ENCODE measurements at places on chromosomes 5 and 9.

DNA sequence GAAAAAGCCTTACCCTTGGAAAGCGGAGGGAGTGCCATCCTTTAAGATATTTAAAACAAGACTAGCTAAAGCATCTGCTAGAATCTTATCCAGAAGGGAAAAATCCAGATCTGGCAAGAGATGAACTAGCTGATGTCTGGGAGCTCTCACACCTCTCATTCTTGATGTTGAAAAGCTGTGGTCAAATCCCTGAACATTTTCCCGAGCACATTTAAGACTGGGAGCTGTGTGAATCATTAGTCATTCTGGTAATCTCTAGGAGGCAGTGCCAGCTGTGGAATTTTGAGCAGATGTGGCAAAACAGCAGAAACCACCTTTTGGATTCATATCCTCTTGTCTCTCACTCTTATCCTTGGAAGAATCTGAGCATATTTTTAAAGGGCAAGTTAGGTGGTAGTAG, 218.0 kb downstream of the MAN2A1 start:
- DNase-seq, result no peak

DNA sequence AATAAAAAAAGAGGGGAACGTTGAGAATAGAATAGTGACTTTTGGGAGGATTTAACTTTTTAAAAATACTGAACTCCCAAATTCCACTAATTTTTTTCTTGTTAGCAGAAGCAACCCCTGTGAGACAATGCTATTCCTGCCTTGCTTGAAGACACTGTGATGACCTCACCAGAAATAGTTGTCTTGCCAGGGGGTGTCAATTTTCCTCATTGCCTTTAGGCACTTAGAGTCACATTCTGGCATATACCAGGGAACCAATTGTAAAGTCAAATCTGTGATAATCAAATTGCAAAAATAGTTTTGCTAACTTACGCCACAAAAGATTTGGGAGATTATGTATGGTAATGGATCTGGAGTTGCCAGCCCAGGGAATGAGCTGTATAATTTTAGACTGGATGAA, 42.8 kb upstream of the RPS23 start:
- no peak for DNase-seq

DNA sequence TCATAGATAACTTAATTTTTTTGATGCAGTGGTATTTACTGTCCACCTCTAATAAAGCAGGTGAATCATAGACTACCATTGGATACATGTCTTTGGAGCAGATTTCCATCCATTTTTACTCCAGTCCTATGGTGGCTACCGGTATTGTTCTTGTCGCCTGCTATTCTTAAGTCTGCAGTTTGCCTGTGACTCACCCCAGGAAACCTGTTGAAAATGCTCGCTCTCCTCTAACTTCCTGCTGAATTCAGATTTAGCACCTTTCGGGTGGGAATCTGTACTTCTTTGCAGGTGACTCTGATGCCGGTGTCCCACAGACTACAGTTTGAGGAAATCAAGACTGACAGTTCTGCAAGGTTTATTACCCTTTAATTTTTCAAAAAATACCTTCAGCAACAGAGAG, 58.8 kb upstream of the DHFR start:
- DNase-seq, result no peak

DNA sequence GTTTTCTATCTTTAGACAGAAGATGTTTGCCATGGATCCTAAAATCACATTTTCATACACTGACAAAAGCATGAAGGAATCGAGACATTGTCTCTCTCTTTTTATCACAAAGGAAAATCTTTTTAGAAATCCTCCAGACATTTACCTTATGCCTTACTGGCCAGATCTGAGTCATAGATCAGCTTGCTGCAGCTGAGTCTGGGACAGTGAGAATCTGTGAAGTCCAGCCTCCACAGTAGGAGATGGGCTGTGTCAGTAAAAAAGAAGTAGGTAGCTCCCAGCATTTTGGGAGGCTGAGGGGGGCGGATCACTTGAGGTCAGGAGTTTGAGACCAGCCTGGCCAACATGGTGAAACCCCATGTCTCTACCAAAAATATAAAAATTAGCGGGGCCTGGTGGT, 333.4 kb upstream of the ZNF462 start:
- no peak for DNase-seq

DNA sequence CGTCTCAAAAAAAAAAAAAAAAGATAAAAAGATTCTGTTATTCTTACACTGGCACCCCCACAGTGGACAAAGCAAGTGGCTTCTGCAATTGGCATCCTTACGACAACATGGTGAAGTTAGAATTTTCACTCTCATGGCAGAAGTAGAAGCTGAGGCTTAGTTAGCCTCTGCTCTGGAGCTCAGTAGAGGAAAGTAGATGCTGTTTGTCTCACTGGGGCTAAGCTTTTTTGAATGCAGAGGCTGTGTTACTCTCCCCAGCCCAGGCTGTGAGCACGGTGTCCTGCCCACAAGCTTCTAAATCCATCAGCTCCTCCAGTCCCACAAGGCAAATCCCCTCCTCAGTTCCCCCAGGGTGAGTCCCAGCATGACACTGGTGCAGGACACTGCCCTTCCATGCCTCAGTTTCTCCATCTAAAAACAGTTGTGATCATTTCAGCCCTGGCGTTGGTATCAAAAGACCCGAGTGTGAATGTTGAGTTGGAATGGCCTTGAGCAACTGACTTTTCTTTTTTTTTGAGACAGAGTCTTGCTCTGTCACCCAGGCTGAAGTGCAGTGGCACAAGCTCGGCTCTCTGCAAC, 22.6 kb upstream of the PHF19 start:
- DNase-seq, result peak; percentile 36

DNA sequence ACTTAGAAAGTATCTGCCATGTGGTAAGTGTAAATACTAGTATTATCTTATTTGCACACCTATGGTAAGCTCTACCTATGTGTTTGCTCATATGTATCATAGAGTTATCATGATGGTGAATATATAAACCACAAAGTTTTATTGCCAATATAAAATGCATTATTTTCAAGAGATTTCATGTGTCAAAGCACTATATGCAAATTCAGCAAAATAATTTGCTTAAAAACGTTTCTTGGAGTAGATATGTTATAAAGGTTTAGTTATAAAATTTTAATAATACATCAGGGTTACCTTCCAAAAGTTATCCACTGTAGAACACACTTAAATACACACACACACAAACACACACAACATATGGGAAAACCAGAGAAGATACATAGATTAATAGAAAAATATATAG, 1431.7 kb upstream of the C9orf72 start:
- DNase-seq, result no peak

DNA sequence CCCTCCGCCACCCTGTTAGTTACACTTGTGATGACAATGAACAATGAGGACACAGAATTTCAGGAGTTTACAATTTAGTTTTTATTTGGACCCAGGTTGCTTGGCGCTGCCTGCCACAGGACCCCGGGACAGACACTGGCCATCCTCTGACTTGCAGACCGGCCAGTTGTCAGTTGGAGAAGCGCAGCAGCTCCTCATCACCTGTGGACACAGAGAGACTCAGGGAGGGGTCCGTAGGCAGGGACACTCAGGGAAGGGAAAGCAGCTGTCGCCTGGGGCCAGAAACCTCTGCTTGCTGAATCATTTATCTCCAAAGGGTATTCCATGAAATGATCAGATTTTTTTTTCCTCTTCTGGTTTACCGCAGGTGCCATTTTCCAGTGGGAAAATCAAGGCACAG, 18.0 kb downstream of the AMBP start:
- DNase-seq, result no peak

GRCh38 chr5:158492841-158493242, 606.9 kb downstream of the EBF1 start:
- no peak for DNase-seq

- DNase-seq, result no peak
These were observed 1398.6 kb upstream of the C9orf72 start for GRCh38 chr9:28971881-28972280.

GRCh38 chr9:69817202-69817601, 3.4 kb upstream of the CFAP95 start:
- DNase-seq, result no peak

DNA sequence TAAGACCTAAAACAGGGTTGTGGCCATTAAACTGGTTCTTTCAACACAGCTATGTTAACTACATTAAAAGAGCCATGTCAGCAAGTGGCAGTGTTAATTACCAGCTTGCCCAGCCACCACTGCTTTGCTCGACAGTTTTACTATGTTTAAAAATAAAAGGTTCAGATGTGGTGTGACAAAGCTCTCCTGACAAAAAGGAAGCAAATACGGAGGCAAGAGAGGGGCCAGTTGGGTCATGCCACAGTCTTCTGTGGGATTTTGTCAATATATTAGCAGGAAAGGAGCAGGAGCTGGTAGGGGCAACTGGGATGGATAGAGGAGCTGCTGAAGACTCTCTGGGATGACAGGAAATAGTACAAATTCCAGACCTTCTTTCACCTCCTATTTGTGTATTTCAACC, 113.5 kb upstream of the PCA3 start:
- no peak for DNase-seq

- no peak for DNase-seq
These were observed 597 bp upstream of the TMEM250 start for GRCh38 chr9:136119061-136119882.

DNA sequence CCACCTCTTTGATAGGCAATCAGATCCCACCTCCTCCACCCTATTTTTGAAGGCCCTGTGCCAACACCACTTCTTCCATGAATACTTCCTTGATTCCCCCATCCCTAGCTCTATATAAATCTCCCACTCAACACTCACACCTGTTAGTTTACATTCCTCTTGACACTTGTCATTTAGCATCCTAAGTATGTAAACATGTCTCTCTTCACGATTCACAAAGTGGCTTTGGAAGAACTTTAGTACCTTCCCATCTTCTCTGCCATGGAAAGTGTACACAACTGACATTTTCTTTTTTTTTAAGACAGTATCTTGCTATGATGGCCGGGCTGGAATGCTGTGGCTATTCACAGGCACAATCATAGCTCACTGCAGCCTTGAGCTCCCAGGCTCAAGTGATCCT, 1.5 kb upstream of the FXN start:
- DNase-seq, result no peak

DNA sequence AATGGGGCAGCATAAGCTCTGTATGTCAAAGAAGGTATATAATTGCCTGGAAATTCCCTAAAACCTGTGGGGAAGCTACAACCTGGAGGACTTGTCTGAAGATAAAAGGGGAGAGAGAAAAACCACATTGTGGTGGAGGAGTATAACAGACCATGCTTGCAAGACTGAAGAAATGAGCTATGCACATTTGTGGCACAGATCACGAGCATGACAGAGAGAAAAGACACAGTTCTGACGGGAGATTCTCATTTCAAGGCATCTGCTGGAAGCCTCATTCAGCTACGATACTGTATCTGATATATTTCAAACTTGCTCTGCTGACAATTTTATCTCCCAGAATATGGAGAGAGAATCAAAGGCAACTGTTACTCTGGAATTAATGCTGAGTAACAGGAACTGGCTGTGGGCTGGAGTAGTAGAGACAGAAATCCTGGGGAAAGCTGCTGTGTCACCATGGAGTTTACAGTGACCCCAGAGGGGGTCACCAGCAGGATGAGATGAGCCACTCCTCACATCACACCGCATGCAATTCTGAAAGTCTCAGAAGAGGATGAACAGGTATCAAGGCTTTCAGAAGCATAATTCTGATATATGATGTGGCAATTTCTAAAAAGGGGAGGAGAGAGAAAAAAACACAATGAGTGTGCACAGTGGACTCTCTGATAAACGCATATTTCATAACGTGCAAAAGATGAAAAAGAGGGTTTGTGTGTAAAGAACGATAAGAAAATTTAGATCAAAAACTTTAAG, 528.8 kb downstream of the IRX1 start:
- no peak for DNase-seq

GRCh38 chr5:35141739-35142138, 88.5 kb downstream of the PRLR start:
- no peak for DNase-seq

DNA sequence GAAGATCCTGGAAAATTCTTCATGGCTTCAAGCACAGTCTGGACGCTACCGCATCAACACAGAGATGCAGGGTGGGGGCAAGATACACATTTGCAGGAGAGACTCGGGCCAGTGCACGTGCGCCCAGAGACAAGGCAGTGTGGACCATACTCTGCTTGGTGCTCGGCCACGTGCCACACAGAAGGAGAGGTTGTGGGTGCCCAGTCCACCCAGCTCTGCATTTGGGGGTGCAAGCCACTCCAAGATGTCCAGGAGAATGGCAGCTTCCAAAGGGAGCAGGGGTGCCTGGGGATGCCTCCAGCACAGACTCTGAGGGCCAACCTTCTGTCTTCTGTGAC, 4.3 kb downstream of the NKD2 start:
- no peak for DNase-seq

GRCh38 chr5:33685873-33686755, 205.7 kb downstream of the ADAMTS12 start:
- no peak for DNase-seq

- no peak for DNase-seq
These were observed 18.0 kb downstream of the FRRS1L start for GRCh38 chr9:109149089-109149488.
